ENCODE measurements at places on chromosomes 3 and 15.

GRCh38 chr3:125238759-125239158, 26.2 kb upstream of the SLC12A8 start:
- DNase-seq = peak; percentile 17

GRCh38 chr3:53592862-53593261, 98.5 kb downstream of the CACNA1D start:
- DNase-seq = no peak

- no peak for DNase-seq
These were observed 193.2 kb upstream of the ZNF385D start for GRCh38 chr3:21944251-21944650.

DNA sequence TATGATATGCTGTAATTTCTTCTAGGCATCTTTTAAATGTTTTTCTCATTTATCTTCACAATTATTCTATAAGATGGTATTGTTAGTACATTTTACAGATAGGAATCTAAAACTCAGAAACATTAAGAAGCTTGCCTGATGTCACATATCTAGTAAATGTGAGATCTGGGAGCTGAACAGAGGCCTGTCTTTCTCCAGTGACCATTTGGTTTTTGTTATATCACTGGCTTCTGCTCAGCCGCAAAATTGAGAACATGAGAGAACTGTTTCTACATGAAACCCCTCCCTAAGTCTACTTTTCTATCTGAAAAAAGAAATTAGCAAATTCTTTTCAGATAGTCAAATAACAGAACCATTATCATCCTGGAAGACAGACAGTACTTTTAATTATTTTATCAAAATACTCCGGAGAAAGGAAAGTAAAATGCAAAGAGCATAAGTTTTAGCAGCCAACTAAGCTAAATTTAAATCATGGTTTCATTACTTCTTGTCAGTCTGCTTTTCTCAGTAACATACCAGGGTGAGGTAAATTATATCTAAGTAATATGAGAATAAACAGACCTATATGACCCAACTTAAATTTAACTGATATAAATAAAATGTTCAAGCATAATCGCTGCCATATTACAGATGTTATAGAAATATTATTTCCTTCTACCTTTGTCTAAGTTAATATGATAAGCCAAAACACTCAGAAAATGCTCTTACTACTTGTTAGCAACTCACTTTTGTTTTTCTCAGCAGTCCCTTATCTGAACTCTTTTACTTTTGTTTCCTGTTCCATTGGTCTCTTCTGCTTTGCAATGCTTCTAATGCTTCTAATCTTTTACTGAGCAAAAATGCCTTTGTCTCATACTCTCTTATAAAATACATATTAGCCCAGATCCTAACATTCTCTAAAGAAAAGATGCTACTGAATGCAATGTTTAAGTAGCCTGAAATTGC, 68.0 kb upstream of the MBNL1 start:
- peak; percentile 54 for DNase-seq

DNA sequence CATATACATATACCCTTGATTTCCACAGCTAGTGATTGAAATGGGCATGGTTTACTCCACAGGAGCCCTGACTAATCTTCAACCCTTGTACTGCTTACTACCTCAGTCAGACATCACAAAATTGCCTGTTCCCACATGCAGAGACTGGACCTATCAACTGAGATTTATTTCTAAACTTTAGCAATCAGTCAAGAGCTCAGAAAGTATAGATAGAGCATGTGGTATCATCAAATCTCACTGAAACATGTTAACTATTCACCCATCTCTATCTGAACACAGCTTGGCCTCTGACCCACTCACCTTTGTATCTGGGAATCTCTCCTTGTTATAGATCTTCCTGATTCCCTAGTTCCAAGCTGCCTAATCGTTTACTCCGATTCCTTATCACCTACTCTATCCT, 14.6 kb downstream of the ADAM10 start:
- no peak for DNase-seq

GRCh38 chr3:172076212-172076611, 36.8 kb downstream of the FNDC3B start:
- DNase-seq = no peak

GRCh38 chr3:128864351-128864811, 15.0 kb upstream of the ACAD9 start:
- peak; percentile 71 for DNase-seq

DNA sequence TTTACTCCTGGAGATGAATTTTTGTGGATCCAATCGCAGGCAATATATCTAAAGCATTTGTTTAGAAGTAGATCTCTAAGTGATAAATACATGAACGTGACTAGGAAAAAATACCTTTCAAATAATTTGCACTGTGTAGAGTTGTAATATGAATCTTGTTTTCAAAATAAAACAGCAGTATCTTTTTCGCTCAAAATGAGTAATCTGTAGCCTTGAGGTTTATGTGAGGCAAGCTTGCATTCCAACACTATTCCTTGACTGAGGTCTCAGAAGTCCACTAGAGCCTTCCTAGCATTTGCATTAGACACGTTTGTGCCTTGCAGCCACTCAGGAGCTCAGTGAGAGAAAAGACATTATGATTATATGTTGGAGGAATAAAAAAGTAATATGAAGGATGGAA, 138.3 kb upstream of the ROBO1 start:
- DNase-seq = no peak

- DNase-seq = no peak
These were observed 50.3 kb upstream of the ACAN start for GRCh38 chr15:88752951-88753350.

DNA sequence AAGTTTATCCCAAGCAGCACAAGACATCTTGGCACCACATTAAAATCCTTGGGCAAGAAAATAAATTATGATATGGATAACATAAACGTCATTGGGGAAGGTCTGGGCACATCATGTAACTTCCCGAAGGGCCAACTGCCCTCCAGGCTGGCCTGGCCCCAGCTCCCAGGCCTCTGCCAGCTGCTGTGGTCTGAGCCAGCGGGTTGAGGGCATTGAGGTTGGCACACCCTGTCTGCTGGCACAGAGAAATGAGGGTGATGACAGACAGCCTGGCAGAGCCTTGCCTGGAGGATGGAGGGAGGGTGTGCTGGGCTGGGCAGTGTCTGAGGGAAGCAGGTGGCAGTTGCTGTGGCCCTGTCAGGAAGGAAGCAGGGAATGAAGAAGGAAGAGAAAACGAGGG, 3.3 kb upstream of the RBSN start:
- no peak for DNase-seq

GRCh38 chr15:40511093-40511471, 40.3 kb downstream of the CHST14 start:
- peak; percentile 57 for DNase-seq

DNA sequence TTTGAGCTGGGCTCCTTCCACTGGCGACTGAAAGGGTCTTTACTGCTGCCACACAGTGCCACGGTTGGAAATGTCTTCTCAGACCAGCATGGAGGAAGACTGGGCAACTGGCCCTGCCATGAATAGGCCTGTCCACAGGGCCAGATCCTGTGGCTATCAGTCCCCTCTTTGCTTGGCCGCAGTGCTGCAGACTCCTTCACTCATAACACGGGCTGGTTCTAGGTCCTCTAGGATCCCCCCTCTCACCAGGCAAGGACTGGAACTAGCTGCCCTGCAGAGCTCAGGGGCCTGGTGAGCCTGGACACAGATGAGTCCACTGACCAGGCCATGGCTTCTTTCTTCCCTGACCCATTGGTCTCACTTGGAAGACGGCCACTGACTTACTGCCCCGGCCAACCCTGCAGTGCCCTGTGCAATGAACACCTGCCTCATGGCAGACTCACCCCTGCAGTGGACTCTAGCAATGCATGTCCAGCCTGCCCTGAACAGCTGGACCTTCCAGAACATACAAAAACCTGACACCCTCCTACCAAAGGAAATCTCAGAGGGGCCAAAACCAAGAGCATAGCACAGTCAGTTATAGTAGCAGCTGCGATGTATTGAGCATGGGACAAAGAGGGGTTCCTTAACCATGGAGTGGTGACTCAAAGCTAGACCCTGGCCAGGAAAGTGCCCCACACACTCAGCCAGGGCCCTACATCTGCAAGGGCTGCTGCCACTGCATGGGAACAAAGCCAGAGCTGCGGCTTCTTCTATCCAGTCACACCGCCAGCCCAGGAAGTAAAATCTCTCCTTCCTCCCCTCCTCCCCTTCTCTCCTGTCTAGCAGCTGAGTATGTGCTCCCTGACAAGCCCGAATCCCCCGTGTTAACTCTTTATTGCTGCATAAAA, 72.1 kb upstream of the ITGA11 start:
- no peak for DNase-seq

DNA sequence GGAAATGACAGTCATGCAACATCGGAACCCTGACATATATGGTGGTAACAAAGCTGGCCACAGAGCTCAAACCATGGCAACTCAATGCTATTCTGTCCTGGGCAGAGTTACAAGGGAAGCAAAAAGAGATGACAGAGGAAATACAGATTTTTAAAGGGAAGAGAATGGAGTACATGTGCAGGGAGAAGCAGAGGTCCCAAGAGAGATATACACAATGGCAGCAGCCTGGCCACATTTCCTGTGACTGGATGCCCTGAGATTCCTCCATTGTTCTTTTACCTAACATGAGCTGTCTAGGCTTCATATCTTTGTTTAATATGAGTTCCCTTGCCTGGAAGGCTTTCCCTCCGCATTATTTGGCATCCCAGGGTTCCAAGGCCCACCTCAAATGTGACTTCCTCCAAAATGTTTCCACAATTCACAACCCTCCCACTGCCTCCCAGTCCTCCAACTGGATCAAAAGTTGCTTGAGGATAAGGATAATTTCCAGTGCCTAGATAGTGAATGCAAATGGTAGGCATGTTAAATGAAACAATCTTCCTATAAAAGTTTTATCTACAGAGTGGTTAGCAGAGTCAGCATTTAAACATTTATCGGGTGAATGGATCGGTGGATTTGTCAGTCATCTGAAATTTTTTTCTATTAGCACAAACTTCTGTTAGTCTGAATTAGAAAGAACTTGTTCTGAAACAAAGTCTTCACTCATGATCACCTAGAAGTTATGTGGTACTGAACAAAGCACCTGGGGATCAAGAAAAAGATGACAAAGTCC, 86.2 kb downstream of the DHX30 start:
- DNase-seq = no peak

- DNase-seq = peak; percentile 32
These were observed 14.8 kb upstream of the LCTL start for GRCh38 chr15:66580643-66581042.

DNA sequence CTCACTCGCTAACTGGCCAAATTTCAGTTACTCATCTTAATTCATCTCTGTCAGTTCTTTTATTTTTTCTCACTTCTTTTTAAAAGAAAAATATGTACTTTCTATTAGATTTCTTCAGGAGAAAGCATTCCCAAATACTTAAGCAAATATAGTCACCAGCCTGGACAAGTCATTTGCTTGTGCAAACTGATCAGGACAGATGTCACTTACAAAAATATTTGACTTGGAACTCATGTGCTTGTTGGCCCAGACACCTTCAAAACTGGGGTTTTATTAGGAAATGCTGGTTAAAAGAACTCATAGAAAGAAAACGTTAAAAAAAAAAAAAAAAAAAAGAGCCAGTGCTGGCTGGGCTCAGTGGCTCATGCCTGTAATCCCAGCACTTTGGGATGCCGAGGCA, 31.3 kb upstream of the FOXP1 start:
- no peak for DNase-seq

DNA sequence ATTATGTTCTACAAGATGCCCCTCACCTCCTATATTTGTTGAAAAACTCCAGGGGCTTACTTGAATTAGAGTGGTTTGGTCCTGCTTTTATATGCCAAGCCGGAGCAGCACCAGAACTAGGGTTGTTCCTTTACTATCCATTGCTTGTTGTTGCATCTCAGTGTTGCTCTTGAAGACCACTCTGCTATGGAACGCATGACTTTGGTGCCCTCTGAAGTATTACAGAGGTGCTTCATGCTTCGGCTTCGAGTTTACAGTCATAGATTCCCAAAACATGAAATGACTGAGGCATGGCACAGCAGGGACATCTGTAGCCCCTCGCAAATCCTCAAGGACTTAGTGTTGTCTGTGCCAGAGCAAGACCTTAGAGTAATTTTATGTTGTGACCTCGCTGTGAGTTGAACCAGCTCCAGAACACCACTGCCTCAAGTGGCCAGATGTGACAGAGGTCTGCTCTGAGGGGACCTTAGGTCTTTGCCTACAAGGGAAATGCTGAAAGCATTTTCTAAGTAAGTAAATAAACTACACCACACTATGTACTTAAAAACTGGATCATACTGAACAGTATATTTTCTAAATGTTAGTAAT, 67.2 kb upstream of the SIAH2 start:
- no peak for DNase-seq

- DNase-seq = no peak
These were observed 42.9 kb downstream of the RAB11A start for GRCh38 chr15:65912235-65912634.

- no peak for DNase-seq
These were observed 37.8 kb upstream of the GOLGA6B start for GRCh38 chr15:72616491-72617210.

- DNase-seq = no peak
These were observed 409.8 kb downstream of the NTRK3 start for GRCh38 chr15:87846746-87847145.

- no peak for DNase-seq
These were observed 316.4 kb downstream of the CNTN4 start for GRCh38 chr3:2415083-2415482.

DNA sequence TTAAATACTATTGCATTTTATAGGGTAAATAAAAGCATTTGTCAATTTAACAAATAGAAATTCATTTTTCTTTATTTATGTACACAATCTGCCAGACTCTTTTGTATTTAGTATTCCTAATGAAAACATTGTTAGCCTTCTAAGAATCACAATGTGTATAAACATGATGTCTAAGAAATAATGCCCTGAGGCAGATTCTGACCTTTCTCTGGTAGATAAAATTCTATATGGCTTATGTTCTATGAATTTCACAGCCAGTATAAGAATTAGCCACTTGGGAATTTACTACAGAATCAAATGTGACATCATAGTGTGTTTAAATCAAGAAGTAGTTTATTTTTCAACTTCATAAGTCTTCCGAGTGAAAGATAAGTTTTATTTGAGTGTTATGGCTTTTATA, 457.4 kb downstream of the ZIC1 start:
- no peak for DNase-seq
